Fibroblast of mammary gland (primary cell): ENCODE measurements at places on chromosomes 2 and 18.

GRCh38 chr2:239223310-239224198, 177.3 kb downstream of the HDAC4 start:
- peak; percentile 88 for DNase-seq

DNA sequence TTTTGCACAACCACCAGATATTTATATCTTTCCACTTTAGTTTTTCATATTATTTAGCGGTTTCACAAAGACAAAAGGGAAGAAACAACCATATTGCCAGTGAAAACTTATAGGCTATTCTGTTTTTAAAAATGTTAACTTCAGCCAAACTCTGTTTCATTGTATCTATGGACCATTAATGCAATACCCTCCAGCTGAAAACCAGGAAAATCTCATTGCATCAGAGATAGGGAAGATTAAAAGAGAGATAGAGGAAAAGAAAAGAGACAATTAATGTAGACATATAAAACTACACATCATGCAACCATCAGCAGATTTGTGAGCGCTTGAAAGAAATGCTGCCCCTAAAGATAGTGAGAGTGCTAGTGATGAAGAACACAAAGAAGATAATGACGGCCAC, 970.2 kb downstream of the ERBB4 start:
- no peak for DNase-seq

GRCh38 chr2:10880586-10881321, 31.0 kb upstream of the KCNF1 start:
- DNase-seq, result no peak

DNA sequence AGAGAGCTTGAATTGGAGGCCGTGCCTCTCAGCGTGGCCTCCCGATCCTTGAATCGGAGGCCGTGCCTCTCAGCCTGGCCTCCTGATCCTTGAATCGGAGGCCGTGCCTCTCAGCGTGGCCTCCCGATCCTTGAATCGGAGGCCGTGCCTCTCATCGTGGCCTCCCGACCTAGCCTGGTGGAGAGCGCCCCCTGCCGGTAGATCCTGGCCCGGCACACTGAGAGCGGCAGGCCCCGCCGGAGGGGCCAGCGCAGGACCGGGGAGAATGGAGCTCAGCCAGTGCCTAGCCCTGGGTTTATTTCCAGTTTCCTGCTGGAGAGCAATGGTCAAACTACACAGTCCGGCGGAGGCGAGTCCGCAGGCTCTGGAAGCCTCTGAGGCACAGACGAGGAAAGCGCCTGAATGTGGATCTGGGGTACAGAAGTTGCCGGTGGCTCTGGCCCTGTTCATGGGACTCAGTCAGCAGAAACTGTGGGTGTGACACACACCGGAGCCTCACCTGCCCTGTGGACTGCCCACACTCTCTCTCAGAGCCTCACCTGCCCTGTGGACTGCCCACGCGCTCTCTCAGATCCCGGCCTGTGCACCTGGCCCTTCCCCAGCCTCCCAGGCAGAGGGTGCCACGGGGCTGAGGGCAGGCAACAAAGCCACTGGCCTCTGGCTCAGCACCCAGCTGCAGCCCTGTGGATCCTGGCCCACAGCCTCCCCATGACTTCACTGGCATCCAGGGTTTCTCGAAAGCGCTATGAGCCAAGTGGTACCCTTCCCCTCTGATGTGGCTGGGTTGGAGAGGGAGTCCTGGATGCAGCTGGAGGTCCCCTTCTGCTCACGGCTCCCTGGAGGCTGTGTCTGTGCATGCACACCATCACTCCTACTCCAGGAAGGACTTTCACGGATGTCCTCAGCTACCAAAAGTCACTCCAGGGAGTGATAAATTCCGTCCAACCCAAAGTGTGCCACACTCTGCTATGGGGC, 1.5 kb downstream of the IL36B start:
- DNase-seq, result no peak

DNA sequence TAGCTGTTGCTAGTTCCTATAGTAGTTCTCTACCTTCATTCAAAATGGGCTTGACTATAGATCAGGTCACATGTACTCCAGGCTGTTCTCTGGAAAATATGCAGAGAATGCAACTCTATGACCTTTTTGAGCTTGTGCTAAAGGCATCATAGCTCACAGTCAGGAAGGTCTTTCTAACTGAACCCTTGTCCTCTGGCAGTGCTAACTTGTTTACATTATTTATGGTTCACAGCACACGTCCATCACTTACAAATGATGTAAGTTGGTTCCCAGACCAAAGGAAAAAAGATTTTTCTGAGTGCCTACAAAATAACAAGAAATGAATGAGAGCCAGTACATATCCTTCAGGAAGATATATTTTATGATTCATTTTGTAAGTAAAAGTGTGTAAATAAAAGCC, 236.1 kb downstream of the GCA start:
- no peak for DNase-seq
